HT1080 (cell line): ENCODE measurements at places on chromosomes 1 and 21.

- no peak for DNase-seq
Observed at GRCh38 chr1:26285366-26286063, 5.6 kb downstream of the SH3BGRL3 start.

- DNase-seq: no peak
Observed at GRCh38 chr1:12345350-12346217, 115.8 kb downstream of the VPS13D start.

- no peak for DNase-seq
Observed at GRCh38 chr1:54487571-54488050, 60.4 kb upstream of the ACOT11 start.

GRCh38 chr21:45534636-45535331 is 7.5 kb downstream of the SLC19A1 start:
- no peak for DNase-seq

DNA sequence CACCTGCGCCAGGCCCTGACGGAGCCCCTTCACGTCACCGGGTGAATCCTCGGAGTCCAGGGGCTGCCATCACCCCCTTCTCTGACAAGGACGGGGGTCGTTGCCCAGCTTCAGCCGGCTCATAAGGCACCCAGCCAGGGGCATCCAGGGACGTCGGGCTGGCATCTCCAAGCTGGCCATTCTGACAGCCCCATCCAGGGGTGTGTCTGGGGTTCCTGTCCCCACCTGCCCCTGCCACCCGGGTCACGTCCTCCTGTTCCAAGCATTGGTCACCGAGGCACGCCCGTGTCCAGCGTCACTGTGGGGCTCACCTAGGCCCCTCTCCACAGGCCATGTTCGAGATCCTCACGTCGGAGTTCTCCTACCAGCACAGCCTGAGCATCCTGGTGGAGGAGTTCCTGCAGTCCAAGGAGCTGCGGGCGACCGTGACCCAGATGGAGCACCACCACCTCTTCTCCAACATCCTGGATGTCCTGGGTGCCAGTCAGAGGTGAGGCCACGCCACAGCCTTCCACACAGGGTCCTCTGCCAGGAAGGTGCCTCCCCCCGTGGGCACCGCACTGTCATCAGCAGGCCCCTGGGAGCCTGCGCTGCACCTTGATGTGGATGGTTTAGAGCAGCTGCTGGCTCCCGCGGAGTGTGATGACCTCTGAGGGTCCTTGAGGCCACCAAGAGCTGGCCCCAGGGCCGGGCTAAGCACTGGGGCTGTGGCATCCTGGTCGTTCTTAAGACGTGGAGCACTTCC is 14.8 kb downstream of the ARHGEF16 start:
- no peak for DNase-seq

- peak; percentile 71 for DNase-seq
Observed at GRCh38 chr1:159999204-159999603, 32.6 kb downstream of the PIGM start.

DNA sequence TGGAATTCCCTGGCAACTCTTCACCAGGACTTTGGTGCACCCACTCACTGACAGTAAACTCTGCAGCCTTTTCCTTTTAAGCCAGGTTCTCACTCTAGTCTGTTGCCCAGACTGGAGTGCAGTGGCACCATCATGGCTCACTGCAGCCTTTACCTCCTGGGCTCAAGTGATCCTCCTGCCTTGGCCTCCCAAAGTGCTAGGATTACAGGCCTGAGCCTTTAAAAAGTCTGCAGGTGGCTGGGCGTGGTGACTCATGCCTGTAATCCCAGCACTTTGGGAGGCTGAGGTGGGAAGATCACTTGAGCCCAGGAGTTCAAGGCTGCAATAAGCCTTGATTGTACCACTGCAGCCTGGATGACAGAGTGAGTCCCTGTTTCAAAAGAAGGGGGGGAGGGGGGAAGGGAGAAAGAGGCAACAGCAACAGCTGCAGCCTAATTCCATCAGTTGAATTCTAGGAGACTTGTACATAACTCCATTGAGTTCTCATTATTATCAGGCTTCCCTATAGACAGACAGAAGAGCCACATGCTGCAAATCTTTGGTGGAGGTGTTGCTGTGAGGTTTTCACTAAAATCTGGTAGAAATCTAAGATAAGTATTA is 8.1 kb upstream of the HNRNPR start:
- no peak for DNase-seq

GRCh38 chr1:90534116-90534515 is 183.0 kb downstream of the BARHL2 start:
- DNase-seq: no peak

DNA sequence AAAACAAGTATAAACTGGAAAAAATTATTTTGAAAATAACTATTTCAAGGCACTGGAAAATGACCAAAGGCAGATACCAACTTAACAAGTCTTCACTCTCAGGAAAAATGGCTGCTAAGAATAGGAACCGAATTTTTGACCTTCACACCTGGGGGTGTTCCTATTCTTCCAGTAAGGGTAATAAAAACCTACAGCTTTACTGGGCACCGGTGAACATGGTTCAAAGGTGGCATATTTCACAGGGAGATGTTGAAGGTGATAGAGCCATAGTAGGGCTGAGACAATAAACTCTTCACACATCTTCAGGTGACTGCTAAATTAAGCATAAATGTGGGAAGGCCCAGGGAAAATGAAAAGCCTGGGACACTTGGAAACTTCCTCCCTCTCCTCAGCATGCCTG is 65.4 kb upstream of the IFFO2 start:
- no peak for DNase-seq

DNA sequence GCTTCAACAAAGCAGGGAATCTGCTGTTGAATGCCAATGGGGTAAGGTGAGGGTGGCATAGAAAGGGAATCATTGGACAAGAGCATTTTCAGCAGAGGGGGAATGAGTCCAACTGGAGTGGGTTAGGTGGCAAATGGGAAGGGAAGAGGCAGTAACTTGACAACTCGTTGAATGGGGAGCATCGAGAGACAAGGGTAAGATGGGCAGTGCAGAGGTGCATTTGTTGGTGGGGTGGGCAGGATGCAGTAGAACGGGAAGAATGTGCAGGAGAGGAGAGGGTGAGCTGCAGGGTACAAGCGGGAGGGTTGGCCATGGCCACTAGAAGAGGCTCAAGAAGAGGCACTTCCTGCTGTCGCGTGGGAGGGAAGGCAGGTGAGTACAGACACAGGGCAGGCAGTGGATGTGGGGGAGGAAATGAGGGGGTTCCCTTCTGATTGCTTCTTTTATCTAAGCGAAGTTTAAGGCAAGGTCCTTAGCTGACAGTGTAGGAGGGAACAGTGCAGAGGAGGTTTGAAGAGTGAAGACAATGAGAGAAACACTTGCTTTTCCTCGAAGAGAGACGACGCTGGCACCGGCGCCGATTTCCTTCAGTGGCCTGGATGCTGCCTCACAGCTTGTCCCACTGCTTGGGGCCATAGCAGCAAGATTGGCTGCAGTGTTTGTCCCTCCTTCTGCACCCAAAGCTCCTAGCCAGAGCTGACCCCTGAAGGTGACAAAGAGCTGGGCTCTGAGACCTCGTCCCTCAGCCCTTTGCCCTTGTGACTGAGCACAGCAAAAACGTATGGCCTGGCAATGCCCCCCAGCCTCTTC is 3.2 kb upstream of the IKBKE start:
- DNase-seq: no peak

- DNase-seq: no peak
Observed at GRCh38 chr1:217311269-217311668, 319.6 kb downstream of the GPATCH2 start.

- peak; percentile 68 for DNase-seq
Observed at GRCh38 chr1:198107091-198107501, 49.7 kb upstream of the NEK7 start.

DNA sequence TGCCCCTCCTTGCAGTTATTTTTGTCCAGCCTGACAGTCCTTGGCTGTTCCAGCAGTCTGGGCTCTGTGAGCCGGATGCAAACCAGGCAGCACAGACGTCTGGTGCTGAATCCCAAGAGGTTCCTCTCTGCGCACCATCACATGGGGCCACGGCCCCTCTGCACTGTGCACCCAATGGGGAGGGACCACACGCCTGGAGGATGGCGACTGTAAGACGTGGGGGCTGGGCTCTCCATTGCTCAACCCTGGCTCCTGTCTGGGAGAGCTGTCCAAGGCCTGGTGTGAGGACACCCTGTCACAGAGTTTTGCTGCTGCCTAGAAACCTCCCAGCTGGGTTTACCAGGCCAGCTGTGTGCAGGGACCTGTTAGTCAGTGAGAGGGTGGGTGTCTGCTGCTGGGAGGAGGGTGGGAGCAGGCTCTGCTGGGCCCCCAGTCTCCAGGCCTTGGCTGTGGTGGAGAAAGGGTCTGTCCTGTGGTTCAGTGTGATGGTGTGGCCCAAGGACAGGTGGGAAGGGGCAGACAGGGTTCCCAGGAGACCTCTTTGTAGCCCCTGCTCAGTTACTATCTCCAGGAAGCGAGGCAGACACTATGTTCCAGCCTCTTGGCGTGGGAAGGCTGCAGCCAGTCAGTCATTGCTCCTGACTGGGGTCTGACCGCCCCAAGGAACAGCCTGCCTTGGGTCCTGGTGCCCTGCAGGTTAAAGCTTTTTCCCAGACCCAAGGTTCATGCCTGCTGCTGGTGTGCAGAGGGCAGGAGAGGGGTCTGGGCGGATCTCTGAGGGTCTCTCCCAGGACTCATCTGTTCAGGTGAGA is 13.8 kb downstream of the HEYL start:
- DNase-seq: no peak

DNA sequence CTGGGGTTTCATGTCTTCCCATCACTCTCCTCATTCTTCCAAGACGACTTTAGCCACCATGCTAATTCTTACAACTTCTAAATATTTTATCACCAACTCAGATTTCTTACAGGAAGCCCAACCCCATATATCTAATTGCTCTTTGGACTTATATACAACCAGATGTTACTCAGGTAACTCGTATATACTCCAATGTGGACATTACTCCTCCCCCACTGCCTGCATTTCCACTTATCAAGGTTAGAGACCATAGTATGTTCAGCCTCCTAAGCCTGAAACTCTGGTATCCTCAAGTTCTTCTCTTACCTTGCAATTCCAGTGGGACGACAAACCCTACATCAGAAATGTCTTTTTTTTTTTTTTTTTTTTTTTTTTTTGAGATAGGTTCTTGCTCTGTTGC is 2.7 kb upstream of the RCC1 start:
- DNase-seq: no peak

- DNase-seq: peak; percentile 57
Observed at GRCh38 chr1:10387677-10388386, 11.0 kb upstream of the PGD start.

DNA sequence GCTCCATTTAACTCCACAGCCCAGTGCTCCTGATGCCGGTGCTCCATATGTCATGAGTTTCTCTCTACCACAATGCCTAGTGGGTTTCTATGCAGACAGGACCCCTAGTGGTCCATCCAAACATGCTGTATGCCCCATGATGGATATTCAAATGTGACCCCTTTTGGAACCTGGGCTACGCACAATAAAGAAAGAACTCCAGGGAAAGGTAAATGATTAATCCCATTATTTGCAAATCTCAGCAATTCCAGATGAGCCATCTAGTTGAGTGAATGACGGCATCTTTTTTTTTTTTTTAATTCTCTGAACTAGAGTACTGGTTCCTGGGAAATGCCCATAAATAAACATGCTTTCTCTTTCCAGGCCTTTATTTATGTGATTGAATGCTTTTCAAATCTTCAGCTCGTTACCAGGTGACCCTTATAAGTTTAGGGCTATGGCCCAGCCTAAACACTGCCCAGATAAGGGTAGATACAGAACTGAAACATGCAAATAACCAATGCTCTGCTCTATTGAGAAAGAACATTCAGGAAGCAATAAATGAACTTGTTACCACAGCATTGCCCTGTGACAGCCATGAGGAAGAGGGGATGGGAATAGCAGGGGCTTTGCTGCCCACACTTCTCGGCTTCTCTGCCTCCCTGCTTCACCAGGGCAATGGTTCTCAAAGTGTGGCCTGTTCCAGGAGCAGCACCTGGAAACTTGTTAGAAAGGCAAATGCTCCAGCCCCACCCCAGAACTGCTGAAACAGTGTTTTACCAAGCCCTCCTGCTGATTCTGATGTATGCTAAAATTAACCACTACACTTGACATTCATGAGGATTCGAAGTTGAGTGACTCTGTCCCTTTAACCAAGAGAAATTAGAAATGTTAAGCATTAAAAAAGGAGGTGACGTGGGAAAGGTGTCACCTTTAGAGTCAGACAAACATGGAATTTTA is 151.7 kb downstream of the SEC16B start:
- DNase-seq: no peak
